ENCODE measurements at places on chromosomes 1 and 21.

DNA sequence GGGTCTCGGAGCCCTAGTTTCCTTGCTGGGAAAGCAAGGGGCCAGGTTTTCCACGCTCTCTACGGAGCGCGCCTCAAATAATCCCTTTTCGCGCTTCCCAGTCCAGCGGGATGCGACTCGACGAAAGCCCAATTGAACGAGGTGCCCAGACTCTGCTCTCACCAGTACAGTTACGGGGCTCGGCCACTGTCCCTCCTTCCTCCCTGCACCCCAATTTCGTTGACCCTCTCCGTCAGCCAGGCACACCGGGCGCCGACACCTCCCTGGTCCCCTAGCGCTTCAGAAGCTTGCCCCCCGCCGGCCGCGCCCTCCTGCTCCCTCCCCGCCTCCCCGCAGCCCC lies 389 bp downstream of the SEMA6C start:
- DNase-seq: no peak

DNA sequence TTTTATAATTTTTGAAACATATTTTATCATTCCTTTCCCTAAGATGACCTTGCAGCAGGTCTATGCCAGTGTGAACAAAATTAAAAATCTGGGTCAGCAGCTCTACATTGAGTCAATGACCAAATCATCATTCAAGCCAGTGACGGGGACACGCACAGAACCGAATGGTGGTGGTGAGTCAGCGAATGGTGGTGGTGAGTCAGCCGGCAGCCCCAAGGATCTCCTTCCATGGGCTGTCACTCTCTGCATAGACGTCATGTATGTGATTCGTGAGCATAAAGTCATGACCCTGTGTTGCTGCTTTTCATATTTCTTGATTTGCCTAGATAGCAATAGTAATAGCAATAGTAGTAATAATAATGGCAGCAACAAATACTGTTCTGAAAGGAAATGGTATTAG lies 26.3 kb downstream of the PER3 start:
- DNase-seq: no peak

GRCh38 chr1:228108742-228109072 lies 392 bp downstream of the MRPL55 start:
- DNase-seq: no peak

GRCh38 chr1:16009030-16009460 lies 5.0 kb downstream of the SRARP start:
- DNase-seq: peak; percentile 64

GRCh38 chr1:205950826-205951549 lies 7.7 kb upstream of the SLC26A9 start:
- DNase-seq: peak; percentile 61

GRCh38 chr1:206782448-206782847 lies 10.2 kb upstream of the IL10 start:
- DNase-seq: no peak

DNA sequence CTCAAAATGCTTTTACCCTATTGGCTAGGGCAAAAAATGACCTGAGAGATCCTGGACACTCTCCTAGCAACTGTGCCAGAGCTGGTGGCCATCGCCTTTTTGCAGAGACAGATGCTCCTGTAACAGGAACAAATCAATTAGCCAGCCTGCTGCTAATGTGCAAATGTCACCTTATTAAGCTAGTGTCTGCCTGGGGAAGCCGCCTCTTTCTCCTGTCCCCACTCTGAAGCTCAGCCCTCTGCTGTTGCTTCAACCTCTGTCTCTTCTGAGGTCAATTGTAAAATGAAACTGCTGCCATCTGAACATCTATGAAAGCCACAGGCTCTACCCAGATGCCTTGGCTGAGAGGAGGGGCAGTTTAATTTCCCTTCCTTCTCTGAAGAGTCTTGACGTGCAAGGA lies 85.5 kb upstream of the CACNA1E start:
- DNase-seq: no peak

DNA sequence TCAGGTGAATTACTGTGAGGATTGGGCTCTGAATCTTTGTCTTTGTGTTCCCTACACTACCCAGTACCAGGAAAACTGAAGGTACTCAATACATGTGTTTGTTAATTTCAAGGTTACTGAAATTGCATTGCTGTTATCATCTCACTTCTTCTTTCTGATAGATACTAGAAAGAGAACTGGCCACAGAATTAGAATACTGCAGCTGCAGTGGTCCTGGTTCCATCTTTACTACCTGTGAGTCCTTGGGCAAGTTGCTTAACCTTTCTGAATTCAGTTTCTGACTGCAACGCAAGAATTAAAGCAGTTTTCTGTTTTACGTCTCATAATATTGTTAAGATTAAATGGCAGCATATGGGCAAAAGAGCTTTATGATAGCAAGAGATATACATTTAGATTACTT lies 263.5 kb downstream of the LMO4 start:
- DNase-seq: no peak

DNA sequence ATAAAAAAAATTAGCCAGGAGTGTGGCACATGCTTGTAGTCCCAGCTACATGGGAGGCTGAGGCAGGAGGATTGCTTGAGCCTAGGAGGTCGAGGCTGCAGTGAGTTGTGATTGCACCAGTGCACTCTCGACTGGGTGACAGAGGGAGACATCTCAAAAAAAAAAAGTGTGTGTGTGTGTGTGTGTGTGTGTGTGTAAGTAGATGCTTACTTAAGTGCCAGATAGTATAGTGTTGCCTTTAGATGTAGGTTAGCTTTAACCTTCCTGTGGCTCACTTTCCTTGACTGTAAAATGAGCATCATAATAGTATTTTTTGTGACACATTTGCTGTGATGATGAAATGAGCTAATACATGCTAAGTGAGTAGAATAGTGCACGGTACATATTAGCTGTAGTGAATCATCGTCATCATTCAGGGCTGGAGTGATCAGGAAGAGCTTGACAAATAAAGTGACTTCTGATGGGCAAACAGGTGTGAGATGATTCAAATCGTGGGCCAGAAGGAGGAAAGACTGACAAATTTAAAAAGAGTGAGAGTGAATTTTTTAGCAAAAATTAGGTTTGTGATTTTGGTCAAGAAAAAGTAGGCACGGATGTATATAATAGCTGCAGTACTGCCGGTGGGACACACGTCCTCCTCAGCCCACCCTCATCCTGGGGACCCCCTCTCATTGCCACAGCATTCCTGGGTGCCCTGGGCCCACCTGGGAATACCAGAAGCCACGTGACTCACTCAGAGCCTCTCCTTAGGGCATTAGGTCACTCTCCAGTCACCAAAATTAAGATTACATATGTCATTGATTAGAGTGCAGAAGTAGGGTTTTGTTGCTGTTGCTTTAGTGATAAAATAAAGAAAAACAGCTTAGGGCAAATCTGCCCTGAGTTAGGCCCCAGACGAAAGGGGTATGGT lies 33.9 kb downstream of the EIF2D start:
- DNase-seq: no peak

DNA sequence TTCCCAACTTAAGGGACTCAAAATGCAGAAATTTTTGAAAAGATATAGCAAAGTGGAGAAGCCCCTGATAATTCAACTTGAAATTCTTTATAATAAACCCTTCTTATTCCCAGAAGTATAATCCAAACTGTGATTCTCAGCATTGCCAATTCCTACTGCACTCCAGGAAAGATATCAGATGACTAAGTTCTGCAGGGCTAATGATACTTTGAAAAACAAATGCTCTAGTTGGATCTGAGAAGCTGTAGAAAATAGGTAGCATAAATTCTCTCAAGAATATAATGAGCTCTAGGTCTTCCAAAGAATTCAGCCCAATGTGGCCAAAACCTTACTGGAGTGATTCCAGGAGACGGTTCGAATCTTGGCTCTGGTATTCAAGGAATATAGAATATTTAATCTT lies 294.0 kb upstream of the PTBP2 start:
- no peak for DNase-seq

- no peak for DNase-seq
These were observed 28.0 kb downstream of the RRP1 start for GRCh38 chr21:43817157-43818086.

DNA sequence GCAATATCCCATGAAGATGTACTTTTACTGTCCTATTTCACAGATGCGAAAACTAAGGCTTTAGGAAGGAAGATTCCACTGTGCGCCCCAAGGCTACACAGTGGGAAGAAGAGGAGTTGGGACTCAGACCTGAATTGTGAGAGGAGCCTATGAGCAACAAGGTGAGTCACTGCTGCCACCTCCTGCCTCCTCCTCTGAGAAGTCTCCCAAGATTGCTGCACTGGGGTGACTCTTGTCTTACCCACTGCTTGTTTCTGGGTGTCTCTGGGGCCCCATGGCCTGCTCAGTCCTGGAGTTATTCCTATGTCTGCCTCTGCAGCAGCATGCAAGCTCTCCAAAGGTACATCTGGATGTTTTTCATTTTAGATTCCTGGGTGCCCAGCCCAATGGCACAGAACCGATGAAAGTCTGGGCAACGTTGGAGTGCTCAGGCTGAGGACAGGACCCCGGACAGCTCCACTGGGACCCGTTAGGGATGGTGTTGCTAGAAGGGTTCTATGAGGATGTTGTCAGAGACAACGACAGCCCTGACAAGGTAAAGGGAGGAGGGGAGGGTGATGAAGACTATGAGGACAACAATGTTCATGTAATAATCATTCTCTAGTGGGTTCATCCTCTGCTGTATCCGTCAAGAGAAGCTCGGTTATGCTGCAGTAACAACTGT lies 11.0 kb upstream of the C1QA start:
- no peak for DNase-seq

DNA sequence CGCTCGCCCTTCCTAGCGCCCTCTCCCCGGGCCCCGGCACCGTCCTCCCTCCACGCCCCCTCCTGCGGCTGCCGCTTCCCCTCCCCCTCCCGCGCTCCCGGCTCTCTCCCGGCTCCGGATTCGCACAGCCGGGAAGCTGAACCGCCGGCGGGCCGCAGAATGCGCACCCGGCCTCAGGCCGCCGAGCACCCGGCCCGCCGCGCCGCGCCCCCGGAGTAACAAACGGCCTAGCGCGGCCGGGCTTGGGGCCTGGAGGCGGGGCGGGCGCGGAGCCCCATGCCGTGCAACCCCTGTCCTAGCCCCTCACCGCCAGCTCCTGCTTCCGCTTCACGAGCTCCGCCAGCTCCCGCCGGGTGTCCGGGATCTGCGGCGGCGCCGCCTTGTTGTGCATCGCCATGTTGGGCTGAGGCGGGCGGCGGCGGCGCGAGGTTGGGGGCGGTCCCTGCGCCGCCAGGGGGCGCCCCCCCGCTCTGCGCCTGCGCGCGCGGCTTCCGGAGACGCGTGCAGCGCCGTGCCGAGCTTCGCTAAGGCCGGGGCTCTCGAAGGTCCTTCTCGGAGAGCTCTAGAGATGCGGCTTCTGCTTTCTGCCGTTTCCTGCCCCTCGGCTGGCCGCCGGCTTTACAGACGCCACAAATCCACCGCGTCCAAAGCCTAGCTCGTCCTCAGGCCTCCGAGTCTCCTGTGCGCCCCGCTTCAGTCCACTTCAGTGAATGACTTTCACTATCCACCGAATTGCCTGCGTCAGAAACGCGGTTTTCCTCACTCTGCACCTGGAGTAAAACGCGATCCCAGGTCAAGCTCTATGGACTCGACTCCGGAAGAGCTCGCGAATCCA lies at the start of gene MEAF6:
Gene MEAF6, minus strand, starts transcription at position 417 of the 835 bp plus-strand sequence. Its CDS starts 20 bp downstream, at position 397.
- peak; percentile 85 for DNase-seq

DNA sequence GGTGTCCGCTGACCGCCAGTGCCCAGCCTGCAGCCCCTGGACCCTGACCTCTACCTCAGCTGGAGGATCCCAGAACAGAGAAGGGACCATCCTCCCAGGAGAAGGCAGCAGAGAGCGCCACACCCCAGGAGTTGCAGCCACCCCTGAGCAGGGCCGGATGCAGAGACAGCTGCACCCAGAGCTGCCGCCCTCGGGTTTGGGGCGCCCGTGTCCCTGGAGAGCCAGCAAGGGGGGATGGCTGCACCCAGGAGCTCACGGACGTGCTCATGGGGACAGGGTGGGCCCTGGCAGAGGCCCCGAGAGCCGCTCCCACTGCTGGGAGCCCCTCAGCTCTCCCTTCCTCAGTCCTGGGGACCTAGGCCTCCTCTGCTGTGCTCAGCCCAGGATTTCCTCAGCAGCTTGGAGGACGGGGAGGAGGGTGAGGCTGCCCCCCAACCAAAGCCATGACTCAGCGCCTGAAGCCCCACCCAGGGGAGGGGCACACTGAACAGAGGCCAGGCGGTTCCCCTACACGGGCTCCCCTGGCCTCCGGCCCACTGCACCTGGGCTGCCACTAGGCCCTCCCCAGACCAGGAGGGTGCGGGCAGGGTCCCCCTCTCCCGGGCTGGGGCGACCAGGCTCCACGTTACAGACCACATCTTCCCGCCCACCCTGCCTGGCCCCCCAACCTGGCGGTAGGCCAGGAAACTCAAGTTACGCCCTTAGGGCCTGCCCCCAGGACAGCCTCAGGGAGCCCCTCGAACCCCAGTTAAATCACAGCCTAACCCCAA lies 2.2 kb downstream of the ACAP3 start:
- peak; percentile 34 for DNase-seq

- no peak for DNase-seq
These were observed 3.1 kb downstream of the CCDC190 start for GRCh38 chr1:162857850-162858249.

DNA sequence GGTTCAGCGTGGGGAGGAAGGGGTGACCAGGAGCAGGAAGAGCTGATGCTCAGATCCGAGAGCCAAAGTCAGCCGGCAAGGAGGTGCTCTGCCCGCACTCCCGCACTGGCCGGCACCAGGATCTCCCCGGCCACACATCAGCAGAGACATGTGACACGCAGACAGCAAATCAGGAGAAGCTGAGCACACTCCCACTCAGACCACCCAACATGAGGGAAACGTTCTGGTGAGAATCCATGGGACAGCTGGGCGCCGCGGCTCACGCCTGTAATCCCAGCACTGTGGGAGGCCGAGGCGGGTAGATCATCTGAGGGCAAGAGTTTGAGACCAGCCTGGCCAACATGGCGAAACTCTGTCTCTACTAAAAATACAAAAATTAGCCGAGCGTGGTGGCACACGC lies 18.6 kb upstream of the PTTG1IP start:
- DNase-seq: no peak

DNA sequence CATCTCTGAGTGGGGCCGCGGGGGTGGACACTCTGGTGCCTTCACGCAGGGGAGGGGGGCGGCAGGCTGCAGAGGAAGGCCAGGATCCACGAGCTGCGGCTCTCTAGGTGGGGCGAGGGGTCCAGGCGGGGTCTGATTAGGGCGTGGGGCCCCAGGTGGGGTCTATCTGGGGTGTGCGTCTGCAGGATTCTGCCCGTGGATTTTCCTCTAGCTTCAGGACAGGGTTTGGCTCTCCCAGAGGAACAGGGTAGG lies 6.3 kb downstream of the JMJD4 start:
- no peak for DNase-seq
